ENCODE measurements at places on chromosomes 16 and 17. TPM values are rescaled to one million over a fixed set of nuclear protein-coding genes. Genes with fewer than 3 reads are reported as not detected.

DNA sequence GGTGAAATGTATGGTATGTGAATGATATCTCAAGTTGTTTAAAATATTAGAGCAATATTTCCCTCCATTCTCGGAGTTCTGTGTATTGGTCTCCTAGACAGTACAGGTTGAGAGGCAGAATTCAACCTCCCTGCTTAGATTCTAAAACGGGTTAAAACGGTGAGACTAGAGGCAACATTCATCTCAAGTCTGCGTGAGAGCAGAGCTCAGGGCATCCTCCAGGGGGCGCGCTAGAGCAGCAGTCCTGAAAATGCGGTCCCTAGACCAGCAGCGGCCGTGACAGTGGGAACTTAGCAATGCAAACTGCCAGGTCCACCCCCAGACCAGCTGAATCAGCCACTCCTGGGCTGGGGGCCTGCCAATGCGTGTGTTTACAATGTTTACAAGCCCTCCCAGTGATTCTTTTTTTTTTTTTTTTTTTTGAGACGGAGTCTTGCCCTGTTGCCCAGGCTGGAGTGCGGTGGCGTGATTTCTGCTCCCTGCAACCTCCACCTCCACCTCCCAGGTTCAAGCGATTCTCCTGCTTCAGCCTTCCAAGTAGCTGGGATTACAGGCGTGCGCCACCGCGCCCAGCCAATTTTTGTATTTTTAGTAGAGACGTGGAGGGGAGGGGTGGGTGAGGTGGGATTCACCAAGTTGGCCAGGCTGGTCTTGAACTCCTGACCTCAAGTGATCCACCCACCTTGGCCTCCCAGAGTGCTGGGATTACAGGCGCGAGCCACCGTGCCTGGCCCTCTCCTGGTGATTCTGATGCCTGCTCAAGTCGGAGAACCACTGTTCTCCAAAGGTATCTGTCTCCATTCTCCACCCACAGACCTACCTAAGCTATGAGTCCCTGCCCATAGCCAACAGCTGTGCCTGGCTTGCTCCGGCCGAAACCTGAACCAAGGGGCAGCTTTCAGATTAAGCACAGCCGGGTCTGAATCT, 24.2 kb downstream of the KLHL36 start:
- H3K4me1 ChIP-seq, result no peaks in the 10 kb centered on the region
- H3K27me3 ChIP-seq, result no peaks in the 10 kb centered on the region
- H3K4me3 ChIP-seq, result no peak overlapping the region
- DNase-seq, result peak; percentile 87

Gene NHLRC4
- 0.52 TPM for total RNA-seq

GRCh38 chr16:54429029-54429428, 142.4 kb upstream of the IRX3 start:
- H3K4me3 ChIP-seq, result no peak overlapping the region
- no peak for DNase-seq
- no peaks in the 10 kb centered on the region for H3K27me3 ChIP-seq
- H3K36me3 ChIP-seq, result no peaks in the 10 kb centered on the region
- no peak overlapping the region for H3K27ac ChIP-seq
- no peaks in the 10 kb centered on the region for H3K4me1 ChIP-seq

DNA sequence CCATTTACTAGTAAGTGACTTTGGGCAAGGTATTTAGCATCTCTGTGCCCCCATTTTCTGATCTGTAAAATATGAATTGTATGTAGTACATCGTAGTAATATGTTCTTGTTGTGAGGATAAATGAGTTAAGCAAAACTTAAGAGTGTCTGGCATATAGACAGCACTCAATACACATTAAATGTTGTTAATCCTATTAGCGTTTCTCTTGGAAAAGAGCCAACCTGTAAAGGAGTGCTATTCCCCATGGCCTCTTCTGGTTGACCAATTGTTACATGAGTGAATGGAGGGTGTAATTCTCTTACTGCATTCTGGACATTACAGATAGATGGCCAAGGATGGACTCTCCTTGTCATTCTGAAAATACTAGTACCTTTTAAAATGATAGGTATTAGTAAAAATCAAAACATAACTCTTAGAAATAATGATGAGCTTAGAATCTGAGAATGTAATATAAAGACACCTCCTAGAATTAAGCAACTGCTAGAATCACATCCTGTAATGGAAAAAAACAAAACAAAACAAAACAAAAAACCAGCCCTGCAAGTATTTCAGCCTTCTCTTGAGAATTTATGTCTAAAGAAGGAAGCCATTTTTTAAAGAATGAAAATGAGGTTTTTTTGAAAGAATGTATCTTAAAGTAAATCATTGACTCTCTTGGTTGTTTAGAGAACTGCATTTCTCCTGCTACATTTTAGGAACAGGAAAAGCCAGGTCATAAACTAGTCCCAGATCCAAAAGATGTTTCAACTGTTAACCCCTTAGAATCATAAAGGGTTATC, 30.5 kb downstream of the IQCK start:
- DNase-seq, result no peak
- H3K4me1 ChIP-seq, result no peaks in the 10 kb centered on the region

DNA sequence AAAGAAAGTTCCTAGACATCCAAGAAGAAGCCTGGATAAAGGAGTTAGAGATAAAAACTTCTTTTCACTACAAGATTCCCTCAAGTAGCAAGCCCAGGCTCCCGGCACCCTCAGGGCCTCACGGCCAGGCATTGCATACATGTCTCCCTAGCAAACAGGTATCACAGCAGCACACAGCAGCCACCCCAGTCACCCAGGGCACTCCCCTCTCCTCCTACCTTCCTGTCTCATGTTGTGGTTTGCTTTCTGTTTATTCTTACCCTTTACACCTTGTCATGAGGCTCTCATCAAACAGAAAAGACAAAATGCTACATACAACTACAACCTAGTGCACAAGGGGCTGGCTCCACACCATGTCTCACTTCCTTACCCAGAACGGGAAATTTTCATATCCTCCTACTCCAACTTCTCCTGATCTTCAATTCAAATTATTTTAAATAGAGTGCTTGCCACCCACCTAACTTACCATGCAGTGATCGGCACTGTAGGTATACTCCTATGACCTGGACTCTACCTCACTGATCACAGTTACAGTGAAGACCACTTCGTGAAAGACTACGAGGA, 42.7 kb downstream of the XPO6 start:
- H3K36me3 ChIP-seq, result peaks cover 12% of the 10 kb centered on the region
- H3K27me3 ChIP-seq, result no peaks in the 10 kb centered on the region
- H3K4me3 ChIP-seq, result no peak overlapping the region
- H3K27ac ChIP-seq, result no peak overlapping the region
- no peak for DNase-seq

DNA sequence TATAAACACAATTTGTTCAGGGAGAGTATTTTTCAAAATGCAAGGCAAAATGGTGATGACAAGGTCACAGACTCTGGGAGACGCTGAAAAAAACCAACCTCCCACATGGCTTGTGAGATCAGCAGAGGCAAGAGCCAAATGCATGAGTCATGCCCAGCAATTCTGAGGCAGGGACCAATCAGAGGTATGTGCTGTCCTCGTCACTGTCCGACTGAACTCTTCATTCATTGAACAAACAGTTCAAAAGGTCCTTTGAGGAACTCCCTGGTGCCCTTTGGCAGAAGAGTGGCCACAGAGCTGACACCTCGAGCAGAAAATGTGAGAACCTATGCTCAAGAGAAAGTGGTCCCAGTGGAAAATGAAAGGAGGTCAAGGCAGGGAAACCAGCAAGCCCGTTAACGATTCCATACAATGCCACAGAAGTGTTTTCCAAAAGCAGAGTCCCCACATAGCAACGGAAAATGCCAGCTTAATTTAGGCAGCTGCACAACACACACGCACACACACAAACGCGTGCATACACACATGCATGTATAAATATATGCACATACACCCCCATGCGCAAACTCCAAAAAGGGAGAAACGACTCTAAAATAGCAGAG, 50.9 kb downstream of the CDH11 start:
- H3K4me1 ChIP-seq, result peaks cover 10% of the 10 kb centered on the region
- peak overlapping the region; percentile 38 for H3K27ac ChIP-seq
- H3K4me3 ChIP-seq, result peak overlapping the region; percentile 18
- no peaks in the 10 kb centered on the region for H3K36me3 ChIP-seq

Gene DNAI2
- not detected for total RNA-seq

GRCh38 chr16:27351989-27352388, 38.2 kb downstream of the IL4R start:
- H3K27ac ChIP-seq, result no peak overlapping the region
- DNase-seq, result no peak
- H3K4me1 ChIP-seq, result no peaks in the 10 kb centered on the region
- H3K4me3 ChIP-seq, result no peak overlapping the region
- no peaks in the 10 kb centered on the region for H3K27me3 ChIP-seq

DNA sequence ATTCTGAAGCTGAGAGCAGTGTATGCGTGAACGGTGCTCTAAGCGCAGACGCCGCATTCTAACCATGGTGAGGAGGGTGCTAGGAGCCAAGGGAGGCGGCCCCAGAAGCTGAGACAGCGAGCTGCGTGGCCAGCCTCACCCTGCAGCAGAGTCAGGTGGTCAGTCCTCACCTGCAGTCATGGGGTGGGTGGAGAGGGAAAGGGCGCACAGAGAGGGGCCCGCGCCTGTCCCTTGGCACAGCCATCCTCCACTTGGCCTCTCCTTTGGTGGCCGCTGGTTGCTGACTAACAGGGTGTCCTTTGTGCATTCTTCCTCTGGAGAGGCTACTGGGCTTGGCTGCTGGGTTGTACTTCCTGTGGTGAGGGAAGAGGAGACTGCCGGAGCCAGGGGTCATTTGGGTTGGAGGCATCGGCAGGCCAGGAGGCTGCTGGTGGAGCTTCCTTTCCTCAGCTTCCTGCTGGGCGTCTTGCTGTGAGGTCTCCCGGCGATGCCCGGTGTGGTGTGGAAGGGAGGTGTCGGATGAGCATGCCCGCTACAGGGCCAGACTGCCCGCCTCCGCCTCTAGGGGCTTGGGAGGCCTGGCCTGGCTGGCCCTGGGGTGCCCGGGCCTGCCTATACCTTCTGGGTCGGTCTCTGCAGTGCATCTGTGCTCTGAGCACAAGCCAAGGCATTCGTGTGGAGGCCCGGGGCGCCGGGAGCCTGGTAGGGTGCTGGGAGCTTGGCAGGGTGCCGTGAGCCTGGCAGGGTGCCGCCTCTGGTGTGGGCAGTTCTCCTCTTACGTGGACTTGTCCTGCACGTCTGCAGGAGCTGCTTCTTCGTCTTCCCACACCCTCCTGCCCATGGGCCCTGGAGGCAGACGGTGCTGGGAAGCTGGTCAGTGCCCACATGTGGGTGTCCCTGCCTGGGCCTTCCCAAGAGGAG, 17.4 kb downstream of the RNF213 start:
- H3K36me3 ChIP-seq, result no peaks in the 10 kb centered on the region
- peak; percentile 81 for DNase-seq
- no peaks in the 10 kb centered on the region for H3K27me3 ChIP-seq
- H3K4me1 ChIP-seq, result no peaks in the 10 kb centered on the region
- H3K27ac ChIP-seq, result peak overlapping the region; percentile 21

Gene TCAP
- 3.1 TPM for total RNA-seq

- H3K27me3 ChIP-seq, result no peaks in the 10 kb centered on the region
- DNase-seq, result peak; percentile 60
- peaks cover 6% of the 10 kb centered on the region for H3K4me1 ChIP-seq
- peak overlapping the region; percentile 79 for H3K27ac ChIP-seq
These were observed 1.0 kb downstream of the CX3CL1 start for GRCh38 chr16:57373117-57373947.

DNA sequence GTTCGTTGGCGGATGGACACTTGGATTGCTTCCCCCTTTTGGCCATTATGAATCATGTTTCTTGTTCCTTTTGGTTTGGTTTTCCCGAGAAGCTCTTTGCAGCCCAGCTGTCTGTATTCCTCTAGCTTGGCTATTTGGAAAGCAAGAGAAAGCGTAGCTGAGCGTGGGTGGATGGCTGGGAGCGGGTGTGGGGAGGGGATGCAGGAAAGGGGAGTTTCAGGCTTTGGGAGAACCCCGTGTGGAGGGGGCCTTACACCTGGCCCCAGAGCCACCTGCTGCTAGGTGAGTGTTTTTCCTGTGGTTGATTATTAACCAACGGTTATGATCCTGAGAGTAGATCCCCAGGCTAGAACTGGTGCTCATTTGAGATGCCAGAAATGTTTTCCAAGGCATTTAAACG, 103.7 kb downstream of the RAP1GAP2 start:
- H3K4me1 ChIP-seq, result no peaks in the 10 kb centered on the region
- DNase-seq, result no peak
- no peak overlapping the region for H3K4me3 ChIP-seq
- H3K36me3 ChIP-seq, result no peaks in the 10 kb centered on the region
- no peaks in the 10 kb centered on the region for H3K27me3 ChIP-seq
- no peak overlapping the region for H3K27ac ChIP-seq

Gene FOXO3B
- total RNA-seq, result 5.2 TPM

DNA sequence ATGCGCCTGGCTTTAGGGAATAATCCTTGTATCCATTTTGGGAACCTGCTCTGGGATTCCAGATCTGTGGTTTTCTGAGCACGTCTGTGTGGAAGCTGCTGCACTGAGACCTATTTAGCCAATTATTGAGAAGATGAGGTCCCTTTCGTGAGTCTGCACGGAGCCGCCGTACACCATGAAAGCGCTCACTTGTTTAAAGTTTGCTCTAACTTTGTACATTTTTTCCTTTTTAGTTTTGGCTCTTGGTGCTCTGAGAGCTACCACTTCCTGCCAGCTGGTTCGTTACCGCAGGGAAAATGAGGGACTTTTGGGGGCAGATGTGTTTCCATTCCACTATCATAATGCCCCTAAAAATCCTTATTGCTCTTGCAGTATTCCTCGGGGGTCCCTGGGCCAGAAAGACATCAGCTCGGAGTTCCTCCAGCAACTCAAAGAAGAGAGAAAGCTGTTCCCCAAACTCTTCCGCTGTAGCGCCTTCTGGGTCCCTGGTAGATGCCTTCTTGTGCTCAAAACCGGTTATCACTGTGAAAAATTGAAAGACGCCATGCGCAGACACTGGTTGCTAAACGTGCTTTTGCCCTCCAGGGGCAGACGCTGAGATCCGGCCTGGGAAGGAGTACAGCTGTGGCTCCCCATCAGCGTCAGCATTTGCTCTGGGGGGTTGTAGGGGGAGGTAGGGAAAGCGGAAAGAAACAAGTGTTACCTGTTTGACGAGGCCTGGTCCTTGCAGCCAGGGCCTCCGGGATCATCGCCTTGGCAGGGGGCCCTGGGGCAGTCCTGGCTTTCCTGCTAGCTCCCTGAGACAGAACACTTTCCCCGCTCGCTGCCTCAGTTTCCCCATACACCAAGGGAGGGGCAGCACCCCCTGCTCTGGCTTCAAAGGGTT, 238.1 kb downstream of the MRTFB start:
- no peak overlapping the region for H3K4me3 ChIP-seq
- DNase-seq, result peak; percentile 30

Gene FKBP10
- 172 TPM for total RNA-seq
